ENCODE measurements at places on chromosomes 3 and 15.
A peak's percentile ranks its signal among the peaks of the same experiment; 100 is the strongest.

DNA sequence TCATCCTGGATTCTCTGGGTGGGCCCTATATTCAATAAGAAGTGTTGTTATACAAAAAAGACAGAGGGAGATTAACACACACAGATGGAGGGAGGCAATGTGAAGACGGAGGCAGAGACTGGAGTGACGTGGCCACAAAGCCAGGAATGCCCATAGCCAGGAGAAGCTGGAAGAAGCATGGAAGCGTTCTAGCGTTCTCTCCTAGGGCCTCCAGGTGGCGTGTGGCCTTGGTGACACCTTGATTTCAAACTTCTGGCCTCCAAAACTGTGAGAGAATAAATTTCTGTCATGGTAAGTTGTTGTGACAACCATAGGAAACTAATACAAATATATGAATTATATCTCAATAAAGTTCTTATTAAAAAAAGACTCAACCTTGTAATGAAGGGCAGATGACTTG, 21.3 kb downstream of the THBS1 start:
- DNase-seq = no peak

- no peak for DNase-seq
These were observed 19.1 kb downstream of the LRRC2 start for GRCh38 chr3:46546896-46547440.

DNA sequence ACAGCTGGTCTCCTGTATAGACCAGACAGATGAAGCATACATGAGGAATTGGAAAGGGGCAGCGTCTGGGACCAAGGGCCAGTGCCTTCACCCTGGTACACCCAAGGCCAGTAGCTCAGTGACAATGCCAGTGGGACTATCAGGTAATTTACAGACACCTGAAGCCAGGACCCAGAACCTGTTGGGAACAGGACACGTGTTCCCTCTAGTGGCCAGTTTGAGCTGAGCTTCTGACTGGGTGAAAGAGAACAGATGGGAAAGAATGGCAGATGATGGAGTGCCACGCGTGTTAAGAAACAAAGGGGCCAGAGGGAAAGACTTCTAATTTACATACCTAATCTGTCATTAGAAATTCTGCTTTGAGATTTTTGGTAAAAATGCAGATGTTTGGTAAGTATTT, 5.1 kb upstream of the SLC25A38 start:
- peak; percentile 16 for DNase-seq

GRCh38 chr3:185656321-185656840, 70.3 kb downstream of the SENP2 start:
- DNase-seq = peak; percentile 95

GRCh38 chr3:31048143-31048542, 153.7 kb upstream of the GADL1 start:
- no peak for DNase-seq
